ENCODE measurements at places on chromosomes 7 and 10.

DNA sequence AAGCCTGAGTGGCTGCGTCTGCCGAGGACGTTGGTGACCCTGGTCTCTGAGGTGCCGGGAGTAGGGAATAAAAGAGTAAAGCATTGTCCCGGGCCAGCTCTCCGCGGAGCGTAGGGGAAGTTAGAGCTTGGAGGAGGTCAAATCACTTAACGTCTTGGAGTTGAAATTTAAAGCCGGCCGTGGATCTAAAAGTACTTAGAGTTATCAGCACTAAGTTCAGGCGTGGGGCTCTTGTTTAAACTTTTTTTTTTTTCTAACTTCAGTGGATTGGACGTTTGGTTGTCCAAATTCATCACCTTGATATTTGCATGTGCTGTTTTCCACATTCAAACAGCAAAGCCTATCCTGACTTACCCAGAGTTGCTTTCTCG is 700 bp downstream of the NIPSNAP2 start:
- no peak for DNase-seq

DNA sequence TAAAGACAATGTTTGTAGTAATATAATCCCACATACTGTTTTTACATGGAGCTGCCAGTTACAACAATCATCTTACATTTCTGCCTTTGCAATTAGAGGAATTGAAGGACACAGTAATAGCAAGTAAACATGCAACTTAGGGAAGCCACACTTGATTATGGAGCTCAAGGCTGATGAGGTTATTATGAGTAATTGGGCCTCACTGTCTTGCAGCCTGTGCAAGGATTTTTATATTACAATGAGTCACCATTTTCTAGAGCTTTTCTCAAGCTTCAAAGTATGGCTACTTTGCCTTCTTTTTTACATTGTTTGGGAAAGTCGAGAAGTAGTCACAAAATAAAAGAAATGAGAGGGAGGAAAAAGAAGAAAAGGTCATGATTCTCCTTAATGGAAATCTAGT is 226.4 kb downstream of the KIAA1217 start:
- DNase-seq: peak; percentile 75

DNA sequence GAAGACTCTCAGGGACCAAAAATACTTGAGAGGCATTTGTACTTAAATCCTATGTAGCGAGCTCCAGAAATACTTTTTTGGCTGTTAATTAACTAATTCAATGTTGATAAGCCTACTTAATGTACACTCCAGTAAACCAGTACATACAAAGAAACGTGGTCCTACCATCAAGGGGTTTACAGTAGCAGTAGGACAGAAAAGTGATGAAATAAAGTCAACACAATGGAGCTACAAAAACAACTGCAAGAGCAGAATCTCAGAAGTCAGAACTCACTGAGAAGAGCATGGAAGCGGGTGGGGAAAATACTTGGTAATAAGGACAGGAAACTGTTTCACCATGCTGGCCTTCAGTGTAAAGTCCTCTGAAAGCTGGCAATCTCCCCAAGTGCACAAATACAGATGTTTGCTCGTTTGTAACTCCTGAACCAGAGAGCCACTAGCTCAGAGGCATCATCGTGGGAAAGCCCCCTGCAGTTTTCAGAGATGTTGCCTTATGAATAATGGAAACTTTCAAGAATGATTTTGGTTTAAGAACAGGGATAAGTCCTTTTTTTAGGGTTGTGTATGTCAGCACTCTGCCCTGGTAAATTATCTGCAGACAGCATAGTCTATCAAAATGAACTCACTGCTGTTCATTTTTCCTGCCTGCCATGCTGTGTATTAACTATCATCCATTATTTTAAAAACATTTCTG is 233.2 kb downstream of the SORCS1 start:
- DNase-seq: no peak

DNA sequence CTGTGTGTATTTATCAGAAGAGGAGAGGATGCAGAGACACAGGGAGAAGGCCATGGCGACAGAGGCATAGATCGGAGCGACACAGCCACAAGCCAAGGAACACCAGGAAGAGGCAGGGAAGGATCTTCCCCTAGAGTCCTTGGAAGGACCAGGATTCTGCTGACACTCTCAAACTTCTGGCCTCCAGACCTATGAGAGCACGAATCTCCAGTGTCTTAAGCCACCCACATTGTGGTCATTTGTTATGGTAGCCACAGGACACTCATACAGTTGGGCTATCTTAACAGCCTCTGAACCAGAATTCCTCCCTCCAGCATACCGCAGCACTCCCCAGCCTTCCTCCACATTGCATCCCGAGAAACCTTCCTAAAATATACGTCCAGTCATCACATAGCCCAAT is 367.0 kb upstream of the MGMT start:
- no peak for DNase-seq

Measured in BJ (cell line).